ENCODE measurements at places on chromosomes 11 and 22.

GRCh38 chr11:69934861-69935494 is 115.8 kb upstream of the FGF3 start:
- DNase-seq, result no peak

DNA sequence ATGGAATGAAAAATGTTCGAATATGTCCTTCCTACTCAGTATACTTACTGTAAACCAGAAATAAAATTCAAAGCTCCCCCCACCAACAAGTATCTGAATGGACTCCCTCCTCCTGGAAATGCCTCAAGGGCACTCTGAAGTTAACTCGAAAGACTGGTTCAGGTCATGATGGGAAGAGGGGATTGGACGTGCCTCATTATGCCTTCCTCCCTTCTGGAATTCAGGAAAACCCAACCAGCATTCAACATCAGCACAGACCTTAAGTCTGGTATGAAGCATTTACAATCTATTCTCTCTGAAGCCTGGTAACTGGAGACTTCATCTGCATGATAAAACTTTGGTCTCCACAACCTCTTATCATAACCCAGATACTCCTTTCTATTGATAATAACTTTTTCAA is 428.3 kb upstream of the RAG2 start:
- no peak for DNase-seq

DNA sequence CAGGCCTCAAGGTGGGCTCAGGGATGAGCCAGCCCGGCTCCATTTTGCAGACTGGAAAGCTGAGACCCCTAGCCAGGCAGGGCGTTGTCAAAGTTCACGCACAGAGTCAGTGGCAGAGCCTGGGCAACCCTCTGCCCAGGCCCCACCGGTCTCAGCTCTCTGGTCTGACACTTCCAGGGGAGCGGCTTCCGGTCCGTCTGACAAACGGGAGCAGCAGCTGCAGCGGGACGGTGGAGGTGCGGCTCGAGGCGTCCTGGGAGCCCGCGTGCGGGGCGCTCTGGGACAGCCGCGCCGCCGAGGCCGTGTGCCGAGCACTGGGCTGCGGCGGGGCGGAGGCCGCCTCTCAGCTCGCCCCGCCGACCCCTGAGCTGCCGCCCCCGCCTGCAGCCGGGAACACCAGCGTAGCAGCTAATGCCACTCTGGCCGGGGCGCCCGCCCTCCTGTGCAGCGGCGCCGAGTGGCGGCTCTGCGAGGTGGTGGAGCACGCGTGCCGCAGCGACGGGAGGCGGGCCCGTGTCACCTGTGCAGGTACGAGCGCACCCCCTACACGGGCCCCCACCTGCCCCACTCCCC is 36.0 kb downstream of the CD6 start:
- DNase-seq, result no peak

GRCh38 chr11:6703247-6704063 is 20.3 kb upstream of the MRPL17 start:
- no peak for DNase-seq

- DNase-seq, result no peak
Measured at GRCh38 chr22:32839831-32840584, 38.5 kb downstream of the TIMP3 start.

- no peak for DNase-seq
Measured at GRCh38 chr11:72039031-72039855, 40.5 kb downstream of the IL18BP start.

GRCh38 chr11:12223771-12224536 is 113.6 kb downstream of the MICAL2 start:
- DNase-seq, result no peak

DNA sequence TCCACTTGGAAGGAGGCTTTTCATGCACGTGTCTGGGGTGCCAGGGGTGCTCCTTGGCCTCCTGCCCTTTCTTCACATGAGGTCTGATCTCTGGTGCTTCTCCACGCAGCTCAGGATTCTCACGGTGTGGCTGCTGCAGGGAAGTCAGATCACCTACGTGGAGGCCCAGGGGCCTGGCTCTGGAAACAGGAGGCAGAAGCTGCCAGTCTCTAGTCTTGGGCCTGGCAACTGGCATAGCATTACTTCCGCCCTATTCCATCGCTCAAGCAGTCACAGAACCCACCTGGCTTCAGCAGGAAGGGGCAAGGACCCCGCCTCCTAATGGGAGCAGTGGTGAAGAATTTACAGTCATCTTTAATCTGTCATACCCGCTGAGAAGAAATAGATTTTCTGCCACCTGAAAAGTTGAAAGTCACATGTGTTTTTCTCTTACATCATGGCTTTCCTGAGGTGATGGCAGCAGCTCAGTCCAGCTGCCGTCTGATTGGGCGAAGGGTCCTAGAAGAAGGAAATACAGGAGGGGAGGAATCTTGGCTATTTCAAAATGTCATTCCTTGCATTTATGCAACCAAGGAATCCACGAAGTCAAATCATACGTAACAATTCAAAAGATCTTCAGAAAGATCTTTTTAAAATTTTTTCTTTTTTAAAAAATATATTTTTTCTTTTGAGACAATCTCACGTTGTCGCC is 50.1 kb upstream of the DKK3 start:
- DNase-seq, result no peak

DNA sequence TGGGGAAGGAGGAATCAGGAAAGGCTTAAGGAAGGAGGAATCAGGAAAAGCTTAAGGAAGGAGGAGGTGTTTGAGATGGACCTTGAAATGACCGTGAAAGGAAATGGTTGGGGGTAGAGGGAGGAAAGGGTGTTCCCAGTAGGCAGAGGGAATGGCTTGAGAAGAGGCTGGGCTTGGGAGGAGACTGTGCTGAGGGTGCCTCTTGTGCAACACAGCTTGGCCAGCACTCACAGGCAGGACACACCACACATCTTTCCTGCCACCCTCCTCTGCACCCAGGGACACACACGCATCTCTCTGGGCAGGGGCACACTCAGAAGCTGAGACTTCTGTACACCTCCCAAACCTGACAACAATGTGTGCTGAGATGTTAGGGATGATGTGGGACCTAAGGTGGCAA is 151.4 kb downstream of the FBXO7 start:
- no peak for DNase-seq

GRCh38 chr11:116882386-116882785 is 45.0 kb upstream of the APOA1 start:
- no peak for DNase-seq

DNA sequence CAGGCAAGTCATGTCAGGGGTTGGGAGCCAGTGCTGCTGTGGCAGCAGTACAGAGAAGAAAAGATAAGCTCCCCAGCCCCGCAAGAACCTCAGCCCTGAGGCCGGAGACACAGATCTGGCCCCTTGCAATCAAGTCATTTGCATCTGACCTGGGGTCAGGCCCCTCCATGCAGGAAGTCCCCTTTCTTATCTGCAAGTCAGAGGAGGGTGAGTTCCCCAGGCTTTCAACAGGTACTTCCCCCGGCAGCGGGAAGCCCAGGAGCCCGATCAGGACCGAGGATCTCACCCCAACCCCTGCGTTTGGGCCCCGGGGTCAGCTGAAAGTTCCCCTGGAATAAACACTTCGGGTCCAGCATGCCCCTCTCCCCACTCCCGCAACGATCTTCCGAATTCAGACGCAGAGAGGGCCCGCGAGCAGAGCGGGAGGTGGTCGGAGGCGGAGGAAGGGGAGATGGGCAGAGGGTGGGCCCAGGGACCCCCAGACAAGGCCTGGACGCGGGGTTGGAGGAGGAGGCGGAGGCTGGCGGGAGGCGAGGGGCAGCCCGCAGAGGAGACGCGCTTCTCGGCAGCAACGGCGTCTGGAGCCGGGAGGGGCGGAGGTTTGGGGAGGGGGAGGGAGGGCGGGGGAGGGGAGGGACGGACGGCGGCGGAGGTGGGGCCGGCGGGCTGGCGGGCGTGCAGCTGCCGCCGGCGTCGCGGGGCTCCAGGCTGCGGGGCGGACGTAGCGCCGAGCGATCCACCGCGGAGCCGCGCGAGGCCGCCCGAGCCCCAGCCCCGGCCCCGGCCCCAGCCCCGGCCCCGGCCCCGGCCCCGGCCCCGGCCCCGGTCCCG is at the start of gene TSPAN18:
TSS of gene TSPAN18 (plus strand) at position 680 of the 831 bp plus-strand sequence. CDS start 179,455 bp downstream, outside the sequence.
- DNase-seq, result no peak

DNA sequence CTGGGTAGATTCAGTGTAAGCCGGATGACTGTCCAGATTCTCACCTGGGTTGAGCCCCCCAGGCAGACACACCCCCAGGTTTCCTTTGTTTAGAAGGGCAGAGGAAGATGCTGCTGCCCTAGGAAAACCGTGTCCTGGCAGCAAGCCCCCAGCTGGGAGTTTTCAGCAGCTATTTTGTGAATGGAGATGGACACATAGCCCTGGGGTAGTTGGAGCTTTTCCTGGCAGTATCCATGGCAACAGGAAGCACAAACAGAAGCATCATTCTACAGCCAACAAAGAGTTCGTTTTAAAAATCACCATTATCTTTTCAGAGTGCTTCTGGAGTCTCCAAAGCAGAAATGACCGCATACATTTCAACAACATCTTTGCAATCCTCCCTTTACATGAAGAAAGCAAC is 245.5 kb downstream of the BRD1 start:
- no peak for DNase-seq

DNA sequence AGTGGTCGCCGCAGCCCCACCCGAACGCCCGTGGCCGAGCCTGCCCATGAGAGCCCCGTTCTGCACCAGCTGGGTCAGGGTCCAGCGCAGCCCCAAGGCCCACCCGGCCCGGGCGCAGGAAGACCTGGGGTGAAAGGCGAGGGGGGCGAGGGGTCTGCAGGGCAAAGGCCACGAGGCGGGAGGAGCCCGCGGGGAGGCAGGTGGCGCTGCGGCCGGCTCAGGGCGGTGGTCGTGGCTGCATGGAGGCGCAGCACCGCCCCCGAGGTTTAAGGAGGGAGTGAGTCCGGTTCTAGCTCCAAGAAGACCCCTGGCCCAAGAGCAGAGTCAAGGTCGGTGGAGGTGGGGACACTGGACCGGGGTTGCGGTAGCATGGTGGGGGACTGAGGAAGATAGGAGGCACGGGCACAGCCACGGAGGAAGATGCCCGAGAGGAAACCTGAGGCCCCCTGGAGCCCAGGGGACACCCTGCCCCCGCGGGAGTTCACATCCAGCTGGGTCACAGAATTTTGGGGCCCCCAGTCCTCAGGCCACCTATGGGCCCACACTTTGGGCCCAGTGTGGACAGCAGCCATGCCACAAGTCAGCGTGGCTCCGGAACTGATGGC is 514 bp upstream of the HDAC10 start:
- no peak for DNase-seq

DNA sequence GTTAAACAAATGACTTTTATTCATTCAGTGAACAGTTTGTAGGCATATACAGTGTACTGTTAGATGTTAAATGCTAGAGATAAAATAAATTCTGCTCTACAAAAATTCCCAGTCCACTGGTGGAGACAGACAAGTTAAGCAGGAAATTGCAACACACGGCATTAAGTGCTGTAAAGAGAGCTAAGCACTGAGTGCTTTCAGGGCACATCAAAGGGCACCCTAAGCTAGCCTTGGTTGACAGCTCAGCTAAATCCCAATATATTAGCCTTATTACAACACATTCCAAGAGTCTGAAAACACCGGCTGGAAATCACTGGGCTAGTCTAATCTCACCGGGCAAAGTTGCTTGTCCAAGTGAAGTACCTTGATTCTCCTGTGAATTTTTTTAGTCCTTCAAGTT is 55.1 kb downstream of the NOX4 start:
- no peak for DNase-seq

GRCh38 chr11:114084414-114084813 is 24.9 kb downstream of the ZBTB16 start:
- no peak for DNase-seq

DNA sequence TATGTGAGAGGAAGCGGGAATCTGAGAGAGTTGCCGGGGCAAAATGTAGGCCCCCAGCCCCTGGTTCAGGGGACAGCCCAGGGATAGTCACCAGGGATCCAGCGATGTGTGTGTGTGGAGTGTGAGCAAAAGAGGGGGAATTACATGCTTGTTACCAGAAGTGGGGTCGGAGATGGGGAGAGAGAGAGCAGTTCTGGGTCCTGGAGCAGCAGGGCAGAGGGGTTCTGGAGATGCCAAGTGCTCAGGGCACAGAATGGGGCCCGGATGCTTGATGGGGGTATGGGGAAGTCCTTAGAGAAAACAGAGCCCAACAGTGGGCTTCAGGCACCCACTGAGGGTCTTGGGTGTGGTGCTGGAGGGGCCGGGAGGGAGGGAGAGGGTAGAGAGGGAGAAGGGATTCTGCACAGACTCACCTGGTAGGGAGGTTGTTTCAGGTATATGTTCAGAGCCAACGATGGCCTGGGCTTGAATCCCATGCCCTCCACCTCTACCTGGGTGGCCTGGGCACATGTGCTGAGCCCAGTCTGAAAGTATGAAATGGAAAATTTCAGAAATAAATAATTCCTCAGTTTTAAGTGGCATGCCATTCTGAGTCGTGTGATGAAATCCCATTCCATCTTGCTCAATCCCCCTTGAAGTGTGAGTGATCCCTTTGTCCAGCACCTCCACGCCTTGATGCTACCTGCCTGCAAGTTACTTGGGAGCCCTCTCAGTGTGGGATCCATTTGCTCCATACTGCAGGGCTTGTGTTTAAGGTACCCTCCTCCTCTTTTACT is 12.4 kb downstream of the SMIM38 start:
- no peak for DNase-seq

GRCh38 chr22:32780726-32781310 is 20.7 kb upstream of the TIMP3 start:
- no peak for DNase-seq

- no peak for DNase-seq
Measured at GRCh38 chr11:97610854-97611253, 1221.0 kb downstream of the JRKL start.

DNA sequence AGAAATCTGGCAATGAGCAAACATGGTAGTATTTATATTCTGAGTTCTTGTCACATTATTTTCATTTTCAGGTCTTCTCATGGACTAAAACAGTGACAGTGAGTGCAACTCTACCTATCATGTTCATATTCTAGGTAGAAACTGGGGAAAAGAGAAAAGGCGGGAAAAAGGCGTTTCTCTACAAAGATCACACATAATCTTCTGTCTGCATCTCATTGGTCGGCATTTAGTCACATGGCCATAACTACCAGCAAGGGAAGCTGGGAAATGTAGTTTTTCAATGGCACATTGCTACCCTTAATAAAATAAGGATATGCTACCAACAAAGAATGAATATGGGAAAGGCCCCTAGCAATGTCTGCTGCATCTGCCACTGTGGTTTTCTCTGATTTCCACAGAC is 57.6 kb upstream of the B3GAT1 start:
- no peak for DNase-seq

Measured in effector CD8-positive, alpha-beta T cell (primary cell).